ENCODE measurements at places on chromosomes 2 and 18. TPM values are rescaled to one million over a fixed set of nuclear protein-coding genes. Genes with fewer than 3 reads are reported as not detected.
A peak's percentile ranks its signal among the peaks of the same experiment; 100 is the strongest.

DNA sequence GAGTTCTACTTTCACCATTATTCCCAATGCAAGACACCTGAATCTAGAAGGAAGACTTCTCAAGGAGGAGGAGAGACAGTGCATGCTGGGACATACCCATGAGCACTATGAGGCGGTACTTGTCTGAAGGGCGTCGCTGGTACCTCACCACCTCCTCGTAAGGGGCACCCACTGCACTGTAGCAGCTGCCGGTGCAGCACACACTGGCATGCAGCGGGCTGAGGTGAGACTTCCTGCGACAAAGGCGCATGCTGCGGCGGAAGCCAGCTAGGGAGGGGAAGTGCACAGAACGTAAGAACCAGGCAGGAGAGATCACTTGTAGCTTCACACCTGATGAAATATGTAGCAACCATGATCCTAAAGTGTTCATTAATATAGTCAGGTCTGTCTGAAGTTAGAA, 12.8 kb upstream of the TMEM237 start:
- DNase-seq, result no peak

DNA sequence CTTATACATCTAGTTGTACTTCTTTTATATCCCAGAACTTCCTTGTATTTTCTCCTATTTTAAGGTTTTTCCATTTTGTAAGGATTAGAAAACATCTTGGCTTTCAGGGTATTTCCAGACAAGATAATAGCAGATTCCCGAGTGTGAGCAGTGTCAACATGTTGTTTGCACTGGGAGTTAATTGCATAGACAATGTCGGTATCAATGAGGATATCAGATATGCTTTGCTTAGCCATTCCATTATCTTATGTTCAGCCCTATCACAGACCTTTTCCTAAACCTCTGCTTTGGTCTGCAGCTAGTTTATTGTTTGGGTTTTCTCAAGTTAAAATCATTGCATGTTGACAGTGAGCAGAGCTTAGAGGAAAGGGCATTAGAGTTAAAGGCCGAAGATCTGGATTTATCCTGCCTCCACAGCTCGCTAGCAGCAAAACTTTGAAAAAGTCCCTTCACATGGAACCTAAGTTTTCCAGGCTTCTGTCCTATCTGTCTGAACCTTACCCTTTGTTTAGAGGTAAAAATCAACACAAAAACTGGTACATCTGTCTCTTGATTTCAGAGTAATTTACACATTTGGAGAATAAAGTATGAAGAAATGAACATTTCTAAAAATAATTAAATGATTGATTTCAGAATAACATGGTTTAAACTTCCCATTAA, 355.4 kb downstream of the KIAA1328 start:
- DNase-seq, result no peak

DNA sequence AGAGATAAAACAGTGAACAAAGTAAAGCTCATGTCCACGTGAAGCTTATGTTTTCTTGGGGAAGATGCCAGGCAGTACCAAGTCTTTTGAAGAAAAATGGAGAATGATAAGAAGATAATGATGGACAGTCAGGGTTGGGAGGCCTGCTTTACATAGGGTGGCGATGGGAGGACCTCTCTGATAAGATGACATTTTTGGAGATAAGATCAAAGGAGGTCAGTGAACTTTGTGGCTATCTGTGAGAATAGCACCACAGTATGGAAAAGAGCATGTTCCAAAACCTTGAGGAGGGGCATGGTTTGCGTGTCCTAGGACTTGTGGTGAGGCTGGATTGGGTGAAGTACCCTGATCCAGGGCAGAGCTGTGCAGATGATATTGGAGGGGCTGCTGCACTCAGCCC, 461.7 kb upstream of the NRP2 start:
- DNase-seq, result no peak

GRCh38 chr2:101162561-101163330, 11.6 kb upstream of the TBC1D8 start:
- no peak for DNase-seq

DNA sequence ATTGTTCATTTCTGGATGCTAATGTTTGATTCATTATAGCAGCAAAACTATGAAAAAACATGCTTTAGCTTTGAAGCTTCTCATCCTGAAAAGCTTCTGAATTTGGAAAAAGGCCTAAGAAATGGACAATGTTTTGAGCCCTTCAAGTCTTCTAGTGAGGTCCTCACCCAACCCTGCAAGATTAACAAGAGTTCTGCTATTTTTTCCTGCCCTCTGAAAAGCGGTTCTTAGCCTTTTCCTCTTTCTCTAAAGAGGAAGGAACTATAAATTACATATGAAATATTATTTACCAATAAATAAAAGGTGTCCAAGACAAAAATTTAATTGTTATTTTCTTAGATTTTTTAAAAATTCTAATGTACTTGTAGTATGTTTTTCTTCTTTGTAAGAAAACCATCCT, 19.9 kb upstream of the CDH19 start:
- no peak for DNase-seq

DNA sequence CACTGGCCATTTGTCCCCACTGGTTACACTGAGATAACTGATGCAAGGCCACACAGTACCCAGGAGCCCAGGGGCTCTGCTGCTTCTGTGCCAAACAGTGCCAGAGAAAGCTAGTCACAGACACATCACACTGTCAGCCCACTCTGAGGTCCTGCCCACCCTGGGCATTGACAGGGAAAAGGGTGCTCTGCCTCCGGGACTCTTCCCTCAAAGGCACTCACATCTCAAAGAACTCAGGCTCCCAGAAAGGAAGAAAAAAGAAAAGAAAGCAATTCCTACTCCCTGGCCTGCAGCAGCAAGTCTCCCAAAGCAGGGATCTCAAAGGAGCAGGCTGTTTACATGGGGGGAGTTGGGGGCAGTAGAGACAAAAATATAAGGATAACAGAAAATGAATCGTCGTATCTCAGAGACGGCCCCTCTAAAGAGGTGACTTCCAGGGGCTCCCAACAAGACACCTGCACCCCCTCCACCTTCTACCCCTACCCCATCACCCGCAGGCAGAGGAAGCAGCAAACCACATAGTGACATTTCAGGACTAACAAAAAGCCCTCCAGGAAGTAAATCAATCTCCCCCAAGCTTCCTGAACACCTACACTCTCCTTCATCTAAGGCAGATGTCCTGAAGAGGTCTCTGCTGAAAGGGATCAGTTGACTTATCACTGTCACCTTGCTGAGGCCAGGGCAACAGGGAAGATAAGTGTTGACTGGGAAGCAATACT, 247.6 kb downstream of the TNS1 start:
- DNase-seq, result no peak

GRCh38 chr2:36357847-36358659, 2.5 kb downstream of the CRIM1 start:
- DNase-seq, result peak; percentile 87

The PRKAG3 gene
- not detected for total RNA-seq

The DPYSL5 gene
- 9.1 TPM for total RNA-seq

Data from A172 (cell line).